Kidney (tissue), 22 donors: ENCODE measurements at places on chromosomes 5 and 9.

DNA sequence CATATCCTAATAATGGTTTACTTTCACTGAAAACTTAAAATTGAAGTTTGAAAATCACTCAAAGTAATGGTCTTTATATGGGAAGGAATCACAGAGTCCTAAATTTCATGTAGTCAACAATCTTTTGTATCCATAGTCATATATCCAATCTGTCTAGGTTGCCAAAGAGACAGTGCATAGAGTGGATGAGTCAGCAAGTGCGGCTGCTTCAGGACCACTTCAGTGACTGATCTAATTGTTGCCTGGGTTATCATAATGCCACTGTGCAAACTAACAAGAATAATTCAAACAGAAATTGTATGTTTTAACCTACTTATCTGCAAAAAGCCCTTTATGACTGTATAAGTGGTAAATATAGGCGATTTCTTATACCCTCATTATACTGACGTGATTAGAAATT lies 211.3 kb upstream of the PRR16 start:
- DNase-seq, result no peak

DNA sequence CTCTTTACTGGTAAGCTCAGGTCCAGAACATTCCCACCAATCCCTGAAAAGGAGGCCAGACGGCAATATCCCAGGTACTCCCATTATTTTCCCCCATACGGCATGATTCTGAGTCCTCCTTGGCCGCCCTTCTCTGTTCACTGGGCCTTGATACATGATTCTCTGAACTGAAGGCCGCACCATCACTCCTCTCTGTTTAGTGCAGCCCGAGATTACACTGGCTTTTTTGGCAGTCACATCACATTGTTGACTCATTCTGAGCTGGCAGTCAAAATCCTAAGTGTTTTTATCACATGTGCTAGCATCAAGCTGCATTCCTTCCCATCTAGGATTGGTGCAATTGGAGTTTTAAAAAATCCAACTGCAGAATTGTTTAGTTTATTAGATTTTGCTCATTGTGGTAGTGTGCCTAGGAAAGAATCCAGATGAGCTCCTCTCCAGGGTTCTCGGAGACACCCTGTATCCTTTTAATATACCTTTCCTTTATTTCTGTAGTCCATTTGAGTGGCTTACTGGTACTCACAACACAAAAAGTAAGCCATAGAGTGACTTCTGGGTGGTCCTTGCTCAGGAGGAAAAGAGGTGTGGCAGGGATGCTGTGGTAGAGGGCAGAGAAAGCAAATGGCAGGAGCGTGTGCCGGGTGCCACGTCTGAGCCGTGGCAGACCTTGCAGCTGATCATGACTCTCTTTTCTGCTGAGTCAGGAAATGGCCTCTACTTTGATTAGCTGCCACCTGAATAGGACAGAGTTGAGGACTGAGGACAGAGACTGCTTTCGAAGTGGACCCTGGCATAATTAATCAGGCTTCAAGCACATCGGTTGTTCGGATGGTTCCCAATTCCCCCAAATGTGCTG lies 121.1 kb upstream of the IL12B start:
- no peak for DNase-seq

DNA sequence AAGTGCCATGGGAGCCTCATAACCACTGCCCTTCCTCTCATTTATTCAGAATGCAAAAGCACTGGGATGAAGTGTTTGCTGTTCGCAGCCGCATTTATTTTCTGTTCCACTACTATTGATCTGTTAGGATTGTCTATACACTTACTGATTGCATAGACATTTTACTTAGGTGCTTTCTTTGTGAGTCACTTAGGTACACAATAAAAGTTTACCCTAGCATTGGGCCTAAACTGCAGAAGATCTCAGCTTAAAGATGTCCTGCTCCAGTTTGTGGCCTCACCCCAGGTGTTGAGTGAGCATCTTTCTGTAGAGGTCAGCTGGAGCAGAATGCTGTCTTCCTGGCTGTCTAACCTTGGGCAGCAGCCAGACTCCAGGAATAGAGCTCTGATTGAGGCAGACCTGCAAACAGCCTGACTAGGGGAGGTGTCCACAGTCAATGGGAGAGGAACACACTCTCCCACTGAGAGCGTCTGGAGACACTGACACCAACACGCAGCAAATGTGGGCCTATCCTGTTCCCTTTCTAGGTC lies 54.0 kb downstream of the GPR21 start:
- no peak for DNase-seq

GRCh38 chr9:132147331-132147730 lies 14.5 kb upstream of the NTNG2 start:
- DNase-seq, result no peak

DNA sequence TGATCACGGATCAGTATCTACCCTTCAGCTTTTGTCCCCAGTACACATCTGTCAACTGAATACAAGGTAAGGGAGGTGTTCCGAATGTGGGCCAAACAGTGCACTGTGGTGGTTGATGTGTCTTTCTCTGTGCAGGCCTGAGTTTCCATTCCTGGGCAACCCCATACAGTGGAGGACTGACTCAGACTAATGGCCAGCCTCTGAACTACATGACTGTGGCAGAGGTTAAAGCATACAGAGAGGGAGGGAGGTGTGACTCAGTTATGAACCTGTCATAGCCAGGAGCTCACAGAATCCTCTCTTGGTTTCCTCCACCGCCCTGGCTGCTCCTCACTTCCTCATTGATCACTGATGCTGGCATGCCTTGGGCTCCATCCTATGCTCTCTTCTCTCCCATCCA lies 136.4 kb upstream of the TAS2R1 start:
- DNase-seq, result no peak

DNA sequence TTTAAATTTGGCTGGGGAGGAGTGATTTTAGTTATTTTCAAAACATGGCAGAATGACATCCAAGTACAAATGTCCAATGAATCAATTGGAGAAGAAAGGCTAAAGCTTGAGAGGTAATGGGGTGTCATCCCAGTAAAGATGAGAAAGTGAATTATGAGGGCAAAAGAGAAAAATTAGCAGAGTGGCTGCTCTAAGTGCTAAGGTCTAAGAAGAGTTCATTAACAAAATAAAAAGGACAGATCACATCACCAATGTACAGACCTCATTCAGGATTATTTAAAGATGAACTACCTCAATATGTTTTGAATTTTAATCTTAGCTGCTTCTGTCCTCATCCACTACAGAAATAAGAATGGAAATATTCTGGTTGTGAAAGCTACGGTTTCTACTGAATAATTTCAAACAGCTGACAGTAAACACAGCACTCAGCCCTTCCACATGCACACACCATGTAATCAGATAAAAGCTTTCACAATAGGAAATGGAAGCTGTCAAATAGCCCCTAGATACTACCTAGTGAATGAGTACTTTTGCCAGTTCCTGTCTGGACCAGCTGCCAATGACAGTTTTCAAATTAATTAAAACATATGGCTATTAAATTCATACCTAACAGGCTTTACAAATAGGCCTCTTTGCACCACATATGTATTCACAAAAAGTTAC lies 171.5 kb downstream of the SSBP2 start:
- no peak for DNase-seq
